ENCODE measurements at places on chromosomes 5 and 9.
A peak's percentile ranks its signal among the peaks of the same experiment; 100 is the strongest.

DNA sequence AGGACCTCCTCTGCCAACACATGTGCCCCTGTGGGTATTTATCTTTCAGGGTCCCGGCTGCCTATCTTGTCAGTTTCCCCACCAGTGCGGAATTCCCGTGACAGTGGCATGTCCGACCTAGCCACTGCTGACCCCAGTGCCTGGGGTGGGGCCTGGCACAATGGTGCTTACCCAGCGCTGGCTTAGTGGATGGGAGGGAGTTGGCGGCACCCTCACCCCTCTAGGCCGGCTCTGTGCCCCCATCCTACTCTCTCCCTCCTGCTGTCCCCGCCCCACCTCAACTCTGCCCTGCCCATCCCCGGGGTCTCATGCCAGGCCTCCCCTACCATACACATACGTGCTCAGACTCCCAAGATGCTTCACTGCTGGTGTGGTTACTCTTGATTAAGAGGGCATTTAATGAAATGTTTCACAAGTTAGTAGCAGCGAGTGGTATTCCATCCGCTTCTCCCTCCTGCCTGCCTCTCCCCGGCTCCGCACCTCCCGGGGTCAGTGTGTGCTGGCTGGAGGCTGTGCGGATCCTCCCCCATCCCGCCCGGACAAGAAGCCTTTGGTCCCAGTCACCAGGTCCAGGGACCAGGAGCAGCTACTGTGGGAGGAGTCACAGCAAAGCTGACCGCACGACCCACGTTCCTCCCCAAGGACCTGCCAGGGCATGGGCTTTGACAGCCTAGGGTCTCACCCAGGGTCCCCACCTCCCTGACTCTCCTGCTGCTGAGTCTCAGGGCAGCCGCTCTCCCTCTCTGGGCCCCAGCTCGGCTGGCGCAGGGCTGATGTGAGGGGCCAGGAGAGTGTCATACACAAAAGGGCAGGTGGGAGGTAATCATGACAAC, 9.5 kb upstream of the QRFP start:
- no peak for DNase-seq

GRCh38 chr9:122051351-122052321, 41.5 kb downstream of the TTLL11 start:
- DNase-seq, result no peak

DNA sequence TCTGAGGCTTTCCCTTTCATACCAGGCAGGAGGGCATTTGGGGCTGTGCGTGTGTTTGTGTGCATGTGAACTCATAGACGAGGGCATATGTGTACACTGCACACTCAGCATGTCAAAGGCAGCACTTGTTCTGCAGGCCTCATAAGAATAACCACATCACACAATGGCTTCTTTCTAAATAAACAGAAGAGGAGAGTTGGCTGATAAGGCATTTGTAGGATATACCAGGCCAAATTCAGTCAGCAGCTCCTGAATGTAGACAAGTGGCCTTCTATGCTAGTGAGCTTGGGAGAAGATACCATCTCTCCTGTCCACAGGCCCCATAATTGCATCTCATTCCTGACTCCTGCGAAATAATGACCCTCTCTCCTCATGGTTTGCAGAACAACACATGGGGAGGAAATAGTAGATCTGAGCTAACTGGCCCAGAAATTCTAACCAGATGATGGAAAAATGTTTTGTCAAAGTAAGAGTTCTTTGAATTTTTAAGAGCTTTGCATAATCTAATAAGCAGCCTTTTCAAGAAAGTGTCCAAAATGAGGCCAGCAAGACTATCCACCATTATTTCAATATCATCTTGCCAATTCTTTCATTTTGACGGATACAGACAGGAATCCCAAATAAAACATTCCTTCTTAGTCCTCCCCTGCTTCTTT, 60.5 kb upstream of the GAS1 start:
- no peak for DNase-seq

DNA sequence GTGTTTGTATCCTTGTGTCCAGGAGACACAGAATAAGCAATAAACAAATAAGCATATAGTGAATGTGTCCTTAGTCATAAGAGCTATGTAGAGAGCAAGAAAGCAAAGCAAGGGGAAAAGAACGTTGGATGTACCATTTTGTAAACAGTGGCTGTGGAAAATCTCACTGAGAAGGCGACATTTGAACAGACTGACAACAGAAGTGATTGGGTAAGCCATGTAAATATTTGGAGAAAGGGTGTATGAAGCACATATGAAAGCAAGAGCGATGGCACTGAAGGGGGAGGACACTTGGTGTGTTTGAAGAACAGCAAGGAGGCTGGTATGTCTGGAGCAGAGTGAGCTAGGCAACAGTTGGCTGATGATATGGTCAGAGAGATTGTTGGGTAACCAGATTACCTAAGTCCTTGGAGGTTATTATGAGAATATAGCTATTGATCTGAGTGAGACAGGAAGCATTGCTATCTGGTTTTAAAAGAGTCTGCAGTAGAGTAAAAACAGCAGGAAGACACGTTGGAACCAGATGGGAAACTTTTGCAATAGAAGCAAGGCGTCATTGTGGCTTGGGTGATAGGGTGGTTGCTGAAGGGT, 115.5 kb upstream of the IL7R start:
- peak; percentile 28 for DNase-seq

- no peak for DNase-seq
Measured at GRCh38 chr5:106127341-106127781, 1543.4 kb downstream of the EFNA5 start.

Measured in HTR-8/SVneo (cell line).